Activated CD4-positive, alpha-beta T cell treated with anti-CD3 and anti-CD28 coated beads, Interleukin-2, amount 50 U/mL, for 48 hours (primary cell): ENCODE measurements at places on chromosomes 1 and 21.
A peak's percentile ranks its signal among the peaks of the same experiment; 100 is the strongest.

DNA sequence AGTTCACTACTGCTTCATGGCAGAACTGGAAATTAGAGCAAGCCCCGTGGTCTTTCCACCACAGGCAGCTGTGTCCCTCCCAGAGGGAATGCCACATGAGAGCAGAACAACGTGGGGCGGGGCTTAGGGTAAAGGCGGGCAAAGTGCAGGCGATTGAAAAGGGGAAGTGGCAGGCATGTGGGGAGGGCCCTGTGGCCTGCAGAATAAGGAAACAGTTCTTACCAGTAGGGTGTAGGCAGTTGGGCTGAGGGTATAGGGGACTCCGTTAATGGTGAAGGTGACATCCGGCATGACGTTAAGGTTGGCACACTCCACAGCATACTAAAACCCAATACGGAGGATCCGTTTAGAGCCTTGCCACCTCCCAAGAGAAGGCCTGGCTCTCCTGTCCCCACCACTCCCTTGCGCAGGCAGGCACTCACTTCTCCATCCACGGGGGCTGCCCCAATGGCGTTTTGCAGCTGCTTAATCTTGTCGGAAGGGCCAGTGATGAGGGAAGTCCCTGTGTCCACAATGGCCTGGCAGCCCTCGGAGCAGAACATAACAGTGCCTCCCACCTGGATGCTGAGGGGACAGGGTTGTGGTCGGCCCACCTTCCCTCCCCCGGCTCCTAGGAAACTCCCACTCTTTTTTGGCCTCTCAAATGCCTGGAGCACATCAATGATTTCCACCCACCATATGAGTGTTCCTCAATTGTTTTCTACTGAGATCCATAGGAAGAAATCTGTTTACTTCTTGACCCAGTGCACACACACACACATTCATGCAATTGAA is 9.1 kb upstream of the RAB7B start:
- DNase-seq, result peak; percentile 46

- no peak for DNase-seq
Measured at GRCh38 chr1:199550199-199551065, 477.1 kb upstream of the NR5A2 start.

- no peak for DNase-seq
Measured at GRCh38 chr21:44944596-44944995, 4.8 kb downstream of the SLX9 start.

DNA sequence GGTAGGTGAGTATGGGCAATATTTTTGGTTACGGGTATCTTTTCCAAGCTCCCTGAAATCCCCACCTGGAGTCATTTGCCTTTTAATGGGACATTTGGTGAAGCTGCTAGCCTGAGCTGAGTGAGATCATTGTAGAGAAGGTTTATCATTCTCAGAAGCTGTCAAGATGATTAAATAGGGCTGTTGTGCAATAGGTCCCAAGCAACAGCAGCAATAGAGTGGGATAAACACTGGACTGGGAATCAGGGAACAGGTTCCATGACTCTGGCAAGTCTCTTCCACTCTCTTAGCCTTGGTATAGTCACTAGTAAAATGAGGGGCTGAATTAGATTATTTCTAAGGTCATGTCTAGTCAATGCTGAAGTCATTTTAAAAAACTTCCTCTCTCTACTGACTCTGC is 30.3 kb upstream of the FAM78B start:
- no peak for DNase-seq

GRCh38 chr1:152646656-152647055 is 16.5 kb upstream of the LCE2D start:
- no peak for DNase-seq

- no peak for DNase-seq
Measured at GRCh38 chr1:85584264-85584781, 3.8 kb downstream of the CCN1 start.

DNA sequence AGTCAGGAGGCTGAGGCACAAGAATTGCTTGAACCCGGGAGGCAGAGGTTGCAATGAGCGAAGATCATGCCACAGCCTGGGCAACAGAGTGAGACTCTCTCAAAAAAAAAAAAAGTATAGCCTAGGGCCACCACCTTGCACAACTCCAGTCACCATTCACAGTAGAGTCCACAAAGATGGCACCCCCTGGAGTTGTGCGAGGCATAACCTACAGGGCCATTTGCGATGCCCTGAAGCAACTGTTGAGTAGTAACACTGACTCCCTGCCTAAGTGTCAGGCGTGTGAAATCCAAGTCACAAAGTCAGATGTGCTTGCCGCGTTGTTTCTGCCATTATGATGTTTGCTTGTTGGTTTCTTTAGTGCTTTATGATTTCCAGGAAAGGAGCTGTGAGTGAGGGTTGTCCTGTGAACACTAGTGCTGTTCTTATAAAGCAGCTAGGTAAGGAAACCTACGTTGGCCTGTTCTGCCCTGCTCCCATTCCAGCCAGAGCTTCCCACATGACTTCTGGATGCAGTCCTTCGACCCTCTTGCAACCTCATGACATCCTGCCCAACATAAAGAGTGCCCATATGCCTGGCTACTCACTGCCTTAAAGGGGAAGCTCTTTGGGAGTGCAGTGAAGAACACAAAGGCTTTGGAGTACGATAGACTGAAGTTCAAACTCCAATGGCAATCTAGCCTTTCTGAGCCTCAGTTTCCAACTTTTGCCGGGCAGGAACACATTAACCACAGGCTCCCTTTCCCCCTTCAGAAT is 29.8 kb downstream of the FHAD1 start:
- DNase-seq, result no peak

GRCh38 chr1:234004591-234004990 is 100.1 kb downstream of the SLC35F3 start:
- DNase-seq, result no peak

- no peak for DNase-seq
Measured at GRCh38 chr21:35208810-35209517, 159.9 kb upstream of the RUNX1 start.

GRCh38 chr1:38561725-38562124 is 297.8 kb downstream of the RRAGC start:
- DNase-seq, result no peak

DNA sequence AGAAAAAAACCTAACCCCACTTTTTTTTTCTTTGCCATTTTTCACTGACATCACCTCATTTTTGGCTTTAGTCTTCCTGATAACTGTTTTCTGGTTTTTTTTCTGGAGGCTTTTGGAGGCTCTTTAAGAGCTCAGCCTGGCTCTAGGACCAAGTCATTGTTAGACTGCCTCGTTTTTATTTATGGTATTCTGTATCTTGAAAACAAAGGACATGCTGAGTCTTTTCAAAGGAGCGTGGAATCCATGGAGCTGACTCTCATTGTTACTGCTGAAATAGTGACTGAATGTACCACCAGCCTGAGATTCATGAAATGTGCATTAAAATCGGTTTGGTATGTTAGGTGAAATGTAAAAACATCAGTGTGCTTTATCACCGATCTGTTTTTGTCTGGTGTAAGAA is 28.0 kb downstream of the RASAL2 start:
- DNase-seq, result no peak

- no peak for DNase-seq
Measured at GRCh38 chr1:94024104-94024792, 96.7 kb downstream of the ABCA4 start.

GRCh38 chr1:103265551-103265950 is 157.2 kb upstream of the COL11A1 start:
- DNase-seq, result no peak

- no peak for DNase-seq
Measured at GRCh38 chr1:32900371-32900955, 726 bp downstream of the TMEM54 start.

DNA sequence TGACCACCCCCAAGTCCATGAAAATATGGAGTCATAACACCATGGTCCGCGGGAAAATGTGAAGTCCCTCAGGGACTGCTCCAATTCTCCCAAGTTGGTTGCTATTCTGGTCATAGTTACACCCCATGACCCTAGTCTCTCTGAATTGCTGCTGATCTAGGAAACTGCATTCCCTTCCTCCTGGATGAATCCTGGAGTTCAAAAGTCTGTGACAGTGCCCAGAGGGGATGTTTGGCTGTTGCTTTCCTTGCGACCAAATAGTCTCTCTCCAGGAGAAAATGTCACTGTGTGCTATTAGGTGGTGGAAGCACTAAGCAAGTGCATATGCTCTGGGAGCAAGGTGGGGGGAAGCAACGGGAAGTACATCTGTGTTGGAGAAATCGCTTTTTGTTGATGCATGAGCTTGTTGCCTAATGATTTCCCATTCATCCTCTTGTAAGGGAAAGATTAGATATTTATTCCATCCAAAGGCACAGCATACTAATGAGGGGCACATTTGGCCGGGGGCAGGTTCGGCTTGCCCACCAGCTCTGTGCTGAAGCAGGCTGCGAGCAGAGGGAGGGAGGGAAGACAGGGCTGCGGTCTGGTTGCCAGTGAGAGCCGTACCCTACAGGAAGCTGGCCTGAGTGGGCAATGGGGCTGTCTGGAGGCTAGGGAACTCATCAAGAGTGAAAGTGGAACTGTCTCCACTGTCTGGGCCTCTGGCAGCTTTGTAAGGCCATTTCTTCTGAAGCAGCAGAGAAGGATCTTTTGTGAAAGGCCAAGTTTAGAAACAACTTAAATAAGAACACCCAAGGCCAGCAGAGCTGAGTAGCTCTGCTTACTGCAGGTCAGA is 27.2 kb downstream of the SYT6 start:
- DNase-seq, result no peak

GRCh38 chr21:46518983-46519583 is 60.4 kb downstream of the DIP2A start:
- no peak for DNase-seq

DNA sequence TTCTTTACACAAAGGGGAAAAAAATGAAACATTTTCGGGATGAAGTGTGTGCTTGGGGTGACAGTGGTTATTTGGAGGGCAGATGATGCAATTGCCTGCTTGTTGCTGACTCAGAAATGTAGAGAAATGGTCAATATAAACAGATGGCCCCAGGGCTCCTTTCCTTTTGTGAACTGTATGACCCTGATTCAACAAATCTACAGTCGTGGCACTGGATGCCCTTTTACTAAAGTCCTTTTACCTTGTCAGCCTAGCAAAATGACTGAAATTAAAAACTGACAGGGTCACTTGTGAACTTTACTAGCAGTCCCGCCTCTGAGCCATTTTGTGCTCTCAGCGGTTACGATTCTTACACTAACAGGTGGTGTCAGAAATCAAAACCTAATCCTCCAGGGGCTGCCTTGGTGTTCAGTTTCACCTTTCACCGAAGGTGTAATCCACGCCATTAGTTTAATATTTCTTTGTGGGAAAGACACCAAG is 49.8 kb downstream of the GREM2 start:
- DNase-seq, result no peak

- DNase-seq, result no peak
Measured at GRCh38 chr1:185929776-185930175, 195.6 kb downstream of the HMCN1 start.

DNA sequence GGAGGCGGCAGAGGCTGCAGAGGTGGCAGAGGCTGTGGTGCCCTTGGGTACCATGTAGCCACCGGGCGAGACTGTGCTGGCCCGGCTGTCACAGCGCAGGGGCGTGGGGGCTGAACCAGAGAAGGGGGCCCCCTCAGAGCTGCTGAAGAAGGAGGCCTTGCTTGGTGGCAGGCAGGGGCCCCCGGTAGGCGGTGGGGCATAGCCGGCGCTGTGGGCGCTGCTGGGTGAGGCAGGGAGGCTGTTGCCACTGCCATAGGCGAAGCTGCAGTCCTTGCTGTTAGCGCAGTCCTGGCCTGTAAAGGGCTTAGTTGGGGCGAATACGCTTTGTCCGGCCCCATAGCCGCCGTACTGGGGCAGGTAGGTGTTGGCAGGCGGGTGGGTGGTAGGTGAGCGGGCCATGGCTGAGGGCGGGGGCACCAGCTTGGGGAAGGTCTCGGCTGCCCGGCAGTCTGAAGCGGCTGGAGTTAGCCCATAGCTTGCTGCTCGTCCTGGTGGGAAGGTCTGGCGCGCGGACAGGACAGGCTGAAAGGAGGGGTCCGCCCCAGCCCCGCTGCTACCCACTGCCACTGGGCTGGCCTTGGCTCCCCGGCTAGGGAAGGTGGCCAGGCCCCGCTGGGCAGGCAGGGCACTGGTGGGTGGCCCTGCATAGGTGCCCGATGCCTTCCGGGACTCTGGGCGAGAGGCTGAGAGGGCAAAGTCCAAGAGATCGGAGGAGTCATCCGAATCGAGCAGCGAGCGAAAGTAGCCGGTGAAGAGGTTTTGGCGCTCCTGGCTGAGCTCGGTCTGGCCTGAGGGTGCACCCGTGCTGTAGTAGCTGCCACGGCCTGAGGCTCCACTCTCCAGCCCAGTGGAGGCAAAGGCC is 54.9 kb downstream of the AHDC1 start:
- DNase-seq, result no peak

GRCh38 chr1:52579415-52579814 is 22.8 kb upstream of the GPX7 start:
- DNase-seq, result no peak

DNA sequence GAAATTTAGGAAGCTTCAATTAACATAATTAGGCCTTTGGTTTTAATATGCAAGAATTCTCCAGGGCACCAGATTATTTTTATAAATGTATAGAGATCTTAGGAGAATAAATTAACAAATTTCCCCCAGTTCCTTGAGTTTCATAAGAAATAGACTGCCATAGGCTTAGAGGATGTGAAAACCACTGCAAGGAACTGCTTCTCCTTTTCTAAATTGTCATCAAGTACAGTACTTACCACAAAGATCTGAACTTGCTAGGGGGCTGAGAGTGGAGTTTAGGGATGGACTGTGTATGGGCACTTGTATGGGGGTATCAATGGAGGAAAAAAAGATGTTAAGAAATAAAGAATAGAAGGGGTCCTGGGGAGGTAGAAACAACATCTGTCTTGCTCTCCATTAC is 31.1 kb downstream of the LHX8 start:
- DNase-seq, result no peak
